ENCODE measurements at places on chromosomes 4 and X.

DNA sequence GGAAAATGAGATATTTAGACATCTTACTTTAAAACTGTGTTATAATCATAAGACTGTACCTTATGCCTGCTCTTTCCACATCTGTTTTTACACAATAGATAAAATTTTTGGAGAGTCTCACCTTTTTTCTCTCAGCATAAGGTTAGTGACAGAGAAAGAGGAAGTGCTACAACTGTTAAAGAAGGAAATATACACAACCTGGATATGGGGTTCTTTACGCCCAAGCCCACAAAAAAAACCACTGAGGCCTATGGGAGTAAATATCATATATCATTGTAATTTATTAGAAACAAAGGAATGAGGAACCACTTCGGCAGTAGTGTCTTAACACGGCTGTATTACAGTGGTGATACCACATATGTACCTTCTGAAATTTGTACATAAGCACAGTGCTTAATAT is 265.9 kb upstream of the GK2 start:
- no peak for DNase-seq

- no peak for DNase-seq
Measured at GRCh38 chr4:120723105-120723504, 199.4 kb downstream of the PRDM5 start.

DNA sequence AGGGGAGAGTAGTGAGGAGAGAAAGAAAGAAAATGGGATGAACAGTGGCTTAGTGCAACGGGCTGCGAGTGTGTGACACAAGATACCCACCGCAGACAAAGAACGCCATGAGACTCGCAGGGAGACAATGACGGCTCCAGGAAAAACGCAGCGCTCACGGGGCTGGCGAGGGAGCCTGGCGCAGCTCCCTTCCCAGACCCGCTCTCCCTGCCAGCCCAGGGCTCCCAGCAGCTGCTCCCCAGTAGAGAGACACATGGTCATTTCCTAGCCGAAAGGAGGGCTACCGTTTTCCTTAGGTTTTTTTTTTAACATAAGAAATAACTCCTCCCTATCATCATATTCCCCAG is 149.5 kb downstream of the MAML3 start:
- DNase-seq = no peak

DNA sequence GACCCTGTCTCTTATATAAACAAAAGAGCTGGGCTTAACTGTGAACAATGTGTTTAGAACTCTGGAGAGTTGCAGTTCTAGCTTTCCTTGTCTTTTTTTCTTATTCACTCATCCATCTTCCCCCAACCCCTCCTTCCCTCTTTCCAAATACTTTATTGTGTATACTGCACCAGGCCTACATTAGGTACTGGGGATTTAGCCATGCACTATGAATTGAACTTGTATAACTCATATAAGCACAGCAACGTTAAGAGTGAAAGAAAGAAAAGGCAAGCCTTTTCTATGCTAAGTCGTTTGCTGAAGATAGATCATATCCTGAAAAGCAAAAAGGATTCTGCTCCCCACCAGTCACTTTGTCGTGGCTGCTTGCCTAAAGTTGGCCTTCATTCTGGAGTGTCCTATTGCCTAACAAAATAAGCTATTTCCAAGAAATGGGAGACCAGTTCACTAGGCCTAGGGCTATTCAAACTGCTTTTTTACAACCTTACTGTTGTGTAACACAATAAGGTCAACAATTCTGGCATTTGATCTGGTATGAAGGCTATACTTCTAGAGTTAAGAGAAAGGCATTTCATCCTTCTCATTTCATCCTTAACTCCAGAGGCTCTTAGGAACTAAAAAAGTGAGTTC is 32.2 kb downstream of the CCNI start:
- DNase-seq = no peak

- DNase-seq = no peak
Measured at GRCh38 chr4:169305651-169306050, 34.9 kb upstream of the SH3RF1 start.

Measured in D341Med (cell line).